Cortex of kidney (tissue), 1 donor: ENCODE measurements at places on chromosomes 1 and 21.

DNA sequence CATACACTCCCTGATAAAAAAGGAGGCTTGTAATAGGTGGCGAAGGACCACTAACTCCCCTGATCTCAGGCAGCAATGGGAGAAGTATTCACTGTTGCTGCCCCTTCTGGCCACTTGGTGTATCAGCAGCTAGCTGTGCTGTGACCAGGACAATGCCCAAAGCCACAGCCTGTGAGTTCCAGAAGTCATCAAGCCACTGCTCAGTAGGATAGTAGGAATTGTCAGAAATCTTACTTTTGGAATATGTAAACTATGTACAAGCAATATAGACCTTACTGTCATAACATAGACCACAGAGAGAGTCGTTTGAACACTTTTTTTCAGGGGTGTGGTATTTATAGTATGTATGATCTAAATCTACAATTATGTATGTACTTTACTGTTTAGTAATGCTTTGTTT is 248.3 kb upstream of the CAMK1G start:
- DNase-seq = no peak

DNA sequence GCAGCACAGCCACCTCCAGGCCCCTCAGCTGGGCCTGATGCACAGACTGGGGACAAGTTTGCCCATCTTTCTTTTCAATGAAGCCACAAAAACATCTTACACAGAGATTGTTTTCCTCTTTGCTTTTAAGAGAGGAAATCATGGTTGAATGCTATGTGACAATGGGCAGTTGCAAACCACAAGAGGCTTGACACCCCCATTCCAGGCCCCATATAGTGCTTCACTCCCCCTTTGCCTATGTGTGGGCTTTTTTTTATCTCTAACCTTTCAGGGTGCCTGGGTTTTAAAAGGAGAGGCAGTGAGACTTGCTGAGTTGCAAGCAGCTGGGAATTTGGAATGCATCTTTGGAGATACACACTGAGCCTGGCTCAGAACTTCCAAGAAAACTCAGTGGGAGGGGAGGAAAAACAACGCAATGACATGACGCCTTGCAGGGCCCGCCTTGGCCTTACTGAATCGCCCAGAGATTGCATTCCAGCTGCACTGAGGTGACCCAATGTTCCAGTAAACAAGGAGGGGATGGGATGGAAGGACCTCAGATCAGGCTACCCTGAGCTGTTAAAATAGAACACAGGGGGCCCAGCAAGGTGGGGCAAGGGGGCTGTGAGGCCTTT is 145.2 kb upstream of the ZNF648 start:
- no peak for DNase-seq

DNA sequence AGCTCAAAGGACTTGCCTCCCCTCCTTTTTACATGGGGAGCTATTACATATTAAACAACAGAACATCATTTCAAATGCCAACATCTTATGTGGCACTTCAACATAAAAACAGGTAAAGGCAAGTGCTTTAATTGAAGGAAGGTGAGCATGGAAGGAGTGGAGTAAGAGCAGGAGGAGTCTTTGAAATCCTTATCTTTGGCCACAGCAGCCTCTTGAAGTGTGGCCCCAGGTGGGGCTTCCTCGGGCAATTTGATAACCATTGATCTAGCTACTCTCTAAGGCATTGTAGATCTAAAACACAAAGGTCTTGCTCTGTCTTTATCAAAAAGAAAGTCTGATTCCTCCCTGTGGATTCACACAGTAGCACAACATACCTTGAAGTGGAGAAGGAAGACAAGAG is 70.9 kb upstream of the PPP2R5A start:
- DNase-seq = no peak

- DNase-seq = no peak
Observed at GRCh38 chr1:31031330-31032143, 34.0 kb downstream of the PUM1 start.

- no peak for DNase-seq
Observed at GRCh38 chr1:24996983-24997893, 67.2 kb upstream of the RUNX3 start.

GRCh38 chr1:172269644-172270043 is 150.8 kb upstream of the C1orf105 start:
- no peak for DNase-seq

GRCh38 chr1:169486281-169487051 is 722 bp upstream of the SLC19A2 start:
- DNase-seq = no peak

GRCh38 chr1:115648717-115649691 is 7.2 kb downstream of the VANGL1 start:
- DNase-seq = no peak

DNA sequence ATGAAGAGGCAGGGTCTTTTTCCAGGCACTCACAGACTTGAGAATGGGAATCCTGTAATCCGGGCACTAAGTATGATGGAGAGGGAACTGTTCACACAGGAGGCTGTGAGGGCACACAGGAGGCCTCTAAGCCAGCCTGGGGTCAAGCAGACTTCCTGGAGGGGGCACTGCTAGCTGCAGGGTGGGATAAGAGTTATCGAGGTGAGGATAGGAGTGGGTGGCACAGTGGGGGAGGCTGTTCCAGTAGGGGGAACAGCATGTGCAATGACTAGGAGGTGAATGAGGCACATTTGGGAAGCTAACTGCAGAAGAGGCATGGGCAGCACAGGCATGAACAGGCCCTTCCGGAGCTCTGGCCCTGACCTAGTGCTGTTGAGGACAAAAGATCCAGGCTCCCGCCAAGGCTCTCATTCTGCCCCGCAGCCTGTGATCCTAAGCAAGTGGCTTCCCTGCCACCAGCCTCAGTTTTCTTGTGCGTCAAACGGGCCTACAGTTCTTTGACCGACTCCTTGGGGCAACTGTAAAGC is 216.7 kb downstream of the TRABD2B start:
- no peak for DNase-seq

GRCh38 chr21:46316708-46317324 is 6.9 kb downstream of the C21orf58 start:
- no peak for DNase-seq

DNA sequence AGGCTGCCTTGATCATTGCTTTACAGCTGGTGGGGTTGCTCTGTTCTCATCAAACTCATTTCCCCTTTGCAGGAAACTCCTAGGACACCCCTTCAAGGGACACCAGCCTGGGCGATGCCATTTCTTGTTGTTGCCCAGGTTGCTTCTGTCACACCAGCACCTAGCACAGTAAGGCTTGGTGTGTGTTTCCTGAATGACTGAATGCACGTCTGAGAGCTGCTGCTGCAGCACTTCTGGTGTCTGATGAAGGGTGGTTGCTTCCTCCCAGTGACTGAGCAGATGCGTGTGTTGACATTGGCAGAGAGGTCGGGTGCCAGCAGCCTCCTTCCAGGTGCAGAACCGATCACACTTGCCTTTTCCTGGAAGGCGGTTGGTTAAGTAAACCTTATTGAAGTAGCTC is 477.4 kb downstream of the CAMTA1 start:
- no peak for DNase-seq

- no peak for DNase-seq
Observed at GRCh38 chr21:39182484-39183271, 573 bp downstream of the PSMG1 start.

DNA sequence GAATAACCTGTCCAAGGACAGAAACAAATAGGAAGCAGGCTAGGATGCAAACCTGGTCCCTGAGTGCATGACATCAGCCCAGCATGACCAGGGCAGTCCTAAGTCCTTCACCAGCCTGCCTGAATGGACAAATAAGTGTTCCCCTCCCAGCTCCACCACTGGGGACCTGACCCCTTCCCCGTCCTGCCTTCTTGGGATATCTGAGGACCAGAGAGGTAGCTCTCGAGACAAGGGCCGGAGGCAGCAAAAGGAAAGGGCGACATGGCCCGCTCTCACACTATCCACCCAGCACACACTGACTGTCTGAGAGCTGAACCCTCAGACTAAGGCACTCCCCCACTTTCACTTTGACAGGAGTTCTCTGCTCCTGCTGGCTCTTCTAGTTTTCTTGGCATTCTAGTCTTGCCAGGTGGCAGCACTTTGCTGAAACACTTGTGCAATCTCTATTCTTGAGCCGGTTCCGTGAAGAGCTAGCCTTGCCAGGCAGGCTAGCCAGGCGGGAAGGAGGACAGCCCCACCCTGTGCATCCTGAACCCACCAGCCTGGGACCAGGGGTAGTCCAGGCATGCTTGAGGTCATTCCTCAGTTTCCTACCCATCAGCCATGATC is 251.1 kb upstream of the RAB4A start:
- no peak for DNase-seq

DNA sequence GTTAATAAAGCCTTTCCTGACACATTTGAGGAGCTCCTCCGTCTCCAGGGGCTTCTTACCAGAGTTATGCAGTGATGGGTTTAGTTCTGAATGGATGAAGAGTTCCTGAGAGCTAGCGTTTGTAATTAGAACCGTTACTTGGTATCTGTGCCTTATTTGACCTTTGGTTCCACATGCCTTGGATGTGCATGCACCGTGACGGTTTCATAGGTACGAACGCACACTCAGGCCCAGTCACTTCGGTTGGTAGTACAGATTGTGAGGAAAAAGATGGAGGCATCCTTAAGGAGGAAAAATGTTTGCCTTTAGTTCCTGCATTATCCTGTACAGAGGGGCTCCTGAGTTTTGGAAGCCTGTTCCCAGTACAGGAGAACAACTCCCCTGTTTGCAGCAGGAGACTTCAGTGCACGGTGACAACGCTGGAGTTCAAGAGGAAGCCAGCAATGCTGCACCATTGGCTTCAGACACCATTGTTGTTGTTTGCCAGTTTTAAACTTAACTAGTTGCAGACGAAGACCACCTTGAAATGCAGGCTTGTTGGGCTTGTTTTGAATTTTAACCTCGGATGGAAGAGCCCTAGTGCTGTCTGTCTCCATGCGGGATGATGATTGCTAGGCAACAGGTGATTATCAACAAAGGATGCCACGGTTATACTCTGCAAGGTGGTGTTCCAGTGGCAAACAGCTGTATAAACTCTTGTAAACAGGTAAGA is 8.2 kb downstream of the RBM15 start:
- no peak for DNase-seq

- DNase-seq = no peak
Observed at GRCh38 chr1:42302034-42302433, 33.0 kb downstream of the FOXJ3 start.
